ENCODE measurements at places on chromosomes 11 and 22.

GRCh38 chr11:115083144-115083806, 404.9 kb downstream of the NXPE2 start:
- DNase-seq: no peak

- no peak for DNase-seq
Observed at GRCh38 chr11:69157156-69157821, 1.6 kb downstream of the SMIM38 start.

DNA sequence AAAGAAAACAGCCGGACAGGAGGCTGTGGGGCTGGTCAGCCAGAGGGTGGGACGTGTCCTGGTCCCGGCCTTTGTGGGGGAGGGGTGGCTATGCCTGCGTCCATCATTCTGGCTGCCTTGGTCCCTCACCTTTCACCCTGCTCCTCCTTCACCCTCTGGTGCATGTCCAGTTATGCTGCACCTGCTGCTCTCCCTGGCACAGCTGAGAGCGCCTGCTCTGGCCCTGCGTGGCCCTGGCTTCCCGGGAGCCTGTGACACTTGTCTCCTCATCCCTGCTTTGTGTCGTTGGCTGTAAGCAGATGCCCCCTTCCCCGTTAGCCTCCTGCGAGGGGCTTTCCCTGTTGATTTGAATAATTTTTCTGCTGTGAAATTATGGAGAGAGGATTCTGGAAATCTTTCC, 16.6 kb downstream of the PHRF1 start:
- no peak for DNase-seq

GRCh38 chr11:35688023-35688422, 25.4 kb downstream of the TRIM44 start:
- DNase-seq: no peak

DNA sequence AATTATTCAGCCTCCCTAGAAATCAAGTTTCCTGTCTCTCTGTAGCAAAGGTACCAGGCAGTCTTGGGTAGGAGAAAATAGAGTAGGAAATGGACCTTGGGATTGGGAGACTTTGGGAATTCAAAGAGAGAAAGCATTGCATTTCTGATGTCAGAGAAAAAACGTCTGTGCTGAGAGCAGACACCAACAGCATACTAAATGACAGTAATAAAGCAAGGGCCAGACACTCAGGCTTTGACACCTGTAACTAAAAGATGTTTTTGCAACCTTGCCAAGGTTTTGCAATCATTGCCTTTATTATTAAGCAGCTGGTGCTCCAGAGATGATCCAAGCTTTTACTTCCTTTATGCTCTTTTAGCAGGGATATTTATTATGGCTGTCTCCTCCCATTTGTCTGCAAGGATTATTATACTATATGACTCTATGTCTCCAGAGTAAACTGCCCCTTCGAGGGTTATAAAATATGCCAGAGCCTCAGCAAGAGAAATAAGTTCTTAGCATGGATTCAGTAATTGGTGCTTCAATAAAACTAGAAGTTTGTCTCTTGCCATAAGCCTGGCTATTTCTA, 85.2 kb upstream of the GRAMD1B start:
- no peak for DNase-seq

- DNase-seq: no peak
Observed at GRCh38 chr22:38062791-38063190, 5.6 kb downstream of the PICK1 start.

DNA sequence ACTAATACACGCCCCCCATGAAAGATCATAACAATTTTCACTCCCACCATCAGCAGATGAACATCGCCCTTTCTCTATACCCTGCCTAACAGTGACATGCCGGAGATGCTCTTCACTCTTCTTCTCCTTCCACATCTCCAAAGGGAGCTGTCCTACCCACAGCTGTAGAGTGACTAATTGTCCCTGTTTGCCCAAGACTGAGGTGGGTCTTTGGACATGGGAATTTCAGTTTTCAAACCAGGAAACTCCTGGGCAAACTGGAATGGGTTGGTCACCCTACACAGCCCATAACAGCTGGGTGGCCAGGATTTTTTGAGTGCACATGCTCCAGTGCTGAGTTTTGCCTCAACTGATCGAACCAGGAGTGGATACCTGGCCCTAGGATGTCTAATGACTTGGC, 90.6 kb upstream of the TIMP3 start:
- no peak for DNase-seq

GRCh38 chr22:40202225-40202944, 24.7 kb downstream of the TNRC6B start:
- no peak for DNase-seq
